ENCODE measurements at places on chromosomes 2 and 18.
A peak's percentile ranks its signal among the peaks of the same experiment; 100 is the strongest.

DNA sequence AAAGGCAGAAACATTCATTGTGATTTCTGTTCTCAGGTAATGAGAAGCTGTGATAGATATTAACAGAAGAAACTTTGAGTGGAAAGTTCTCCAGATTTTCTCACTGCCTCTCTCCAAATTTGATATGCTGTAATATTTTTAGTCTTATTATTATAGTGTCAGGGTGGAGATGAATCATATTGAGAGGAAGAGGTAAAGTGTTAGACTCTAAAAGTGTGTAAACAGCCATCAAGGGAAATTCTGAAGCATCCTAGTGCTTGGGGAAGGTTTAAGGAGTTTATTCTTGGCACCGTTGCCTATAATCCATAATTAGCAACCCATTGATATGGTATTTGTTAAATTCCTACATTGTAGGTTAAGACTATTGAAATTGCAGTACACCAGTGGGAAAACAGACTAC lies 104.7 kb upstream of the NABP1 start:
- no peak for DNase-seq

- DNase-seq = no peak
Measured at GRCh38 chr2:201258666-201259615, 1.4 kb upstream of the CASP8 start.

DNA sequence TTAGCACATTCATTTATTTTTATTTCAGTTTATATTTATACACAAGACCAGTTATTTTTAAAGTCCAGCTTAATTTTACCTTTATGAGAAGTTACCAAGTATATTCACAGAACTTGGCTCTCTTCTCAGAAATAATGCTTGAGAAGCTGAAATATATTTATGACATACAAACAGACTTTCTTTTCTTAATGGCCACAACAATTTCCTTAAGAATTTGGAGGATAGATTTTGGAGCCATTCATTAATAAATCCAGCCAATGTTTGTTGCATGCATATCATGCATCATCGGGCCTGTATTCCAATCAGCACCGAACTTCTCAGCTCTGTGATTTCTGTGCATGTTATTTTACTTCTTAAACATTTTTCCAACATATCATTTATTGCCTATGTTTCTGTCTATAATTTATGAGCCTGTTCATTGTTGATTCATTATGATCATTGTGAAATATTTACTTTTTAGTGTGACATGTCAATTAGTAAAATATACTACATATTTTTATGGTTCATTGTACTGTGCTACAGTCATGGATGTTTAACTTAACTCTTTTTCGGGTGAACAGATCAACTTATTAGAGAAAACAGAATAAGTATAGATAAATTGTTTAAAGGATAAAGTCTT lies 3.5 kb downstream of the GULP1 start:
- no peak for DNase-seq

GRCh38 chr18:65725251-65726050 lies 25.4 kb upstream of the CDH7 start:
- DNase-seq = no peak

DNA sequence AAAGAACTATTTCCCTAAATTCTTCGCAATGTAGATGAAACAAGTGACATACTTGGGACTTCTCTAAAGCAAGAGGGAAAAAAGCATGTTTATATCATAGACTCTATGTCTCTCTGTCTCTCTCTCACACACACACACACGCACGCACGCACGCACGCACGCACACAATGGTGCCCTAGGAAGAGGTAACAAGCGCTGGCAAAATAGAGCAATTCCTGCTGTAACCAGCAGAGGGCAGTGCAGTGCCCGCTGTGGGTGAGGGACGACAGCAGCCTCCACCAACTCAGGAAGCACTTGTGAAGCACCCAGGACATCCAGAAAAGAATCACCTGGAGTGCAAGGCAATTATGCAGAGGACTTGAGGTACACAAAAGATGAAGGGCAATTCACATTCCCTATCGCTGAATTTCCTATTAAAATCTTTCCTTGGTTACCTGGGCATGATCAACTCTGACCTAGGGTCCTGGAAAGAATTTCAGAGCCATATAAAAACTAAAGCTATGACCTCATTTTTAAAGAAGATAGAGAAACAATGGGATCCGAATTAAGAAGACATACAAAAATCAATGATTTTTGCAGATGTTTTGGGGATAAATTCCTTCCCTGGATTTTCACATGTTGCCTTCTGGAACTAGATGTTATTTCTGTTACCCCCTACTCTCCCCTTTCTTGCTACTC lies 166.4 kb downstream of the PDE11A start:
- DNase-seq = peak; percentile 3

- DNase-seq = no peak
Measured at GRCh38 chr2:166376488-166376828, 714 bp upstream of the SCN9A start.

DNA sequence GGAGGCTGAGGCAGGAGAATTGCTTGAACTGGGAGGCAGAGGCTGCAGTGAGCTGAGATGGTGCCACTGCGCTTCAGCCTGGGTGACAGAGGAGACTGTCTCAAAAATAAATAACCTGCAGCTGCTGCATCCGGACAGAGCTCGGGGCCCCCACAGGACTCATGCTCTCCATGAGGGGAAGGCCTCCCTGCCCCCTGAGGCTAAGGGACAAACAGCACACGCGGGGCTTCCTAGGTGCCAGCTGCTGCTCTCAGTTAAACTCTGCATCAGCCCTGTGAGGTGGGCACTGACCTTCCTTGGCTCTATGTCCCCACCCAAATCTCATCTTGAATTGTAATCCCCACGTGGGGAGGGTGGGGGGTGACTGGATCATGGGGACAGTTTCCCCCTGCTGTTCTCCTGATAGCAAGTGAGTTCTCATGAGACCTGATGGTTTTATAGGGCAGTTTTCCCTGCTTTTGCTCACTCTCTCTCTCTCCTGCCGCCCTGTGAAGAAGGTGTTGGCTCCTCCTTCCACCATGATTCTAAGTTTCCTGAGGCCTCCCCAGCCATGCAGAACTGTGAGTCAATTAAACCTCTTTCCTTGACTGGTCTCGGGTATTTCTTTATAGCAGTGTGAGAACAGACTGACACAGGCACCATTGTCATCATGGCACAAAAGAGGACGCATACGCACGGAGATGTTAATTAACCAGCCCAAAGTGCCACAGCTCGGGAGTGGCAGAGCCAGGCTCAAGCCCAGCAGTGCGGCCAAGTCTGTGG lies 49.9 kb upstream of the TAF1B start:
- no peak for DNase-seq

DNA sequence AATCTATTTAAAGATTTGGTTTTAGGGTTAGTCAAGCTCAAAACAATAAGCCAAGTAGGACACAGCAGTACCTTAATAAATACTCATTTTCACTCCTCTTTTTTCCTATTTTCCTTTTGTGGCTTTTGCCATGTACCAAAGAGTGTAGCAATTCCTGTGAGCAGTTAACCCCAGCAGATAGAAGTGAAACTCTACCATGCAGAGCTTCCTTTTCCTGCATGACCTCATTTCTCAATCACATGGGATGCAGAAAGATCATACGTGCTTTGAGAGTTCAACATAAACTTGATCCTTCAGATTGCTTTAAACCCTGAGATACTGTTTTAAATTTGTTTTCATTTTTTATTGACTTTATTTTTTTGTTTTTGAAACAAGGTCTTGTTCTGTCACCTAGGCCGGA lies 99.1 kb upstream of the ARHGAP15 start:
- DNase-seq = no peak

GRCh38 chr2:30491225-30491624 lies 44.2 kb downstream of the LCLAT1 start:
- DNase-seq = no peak

- no peak for DNase-seq
Measured at GRCh38 chr2:147888680-147889079, 43.9 kb downstream of the ACVR2A start.

DNA sequence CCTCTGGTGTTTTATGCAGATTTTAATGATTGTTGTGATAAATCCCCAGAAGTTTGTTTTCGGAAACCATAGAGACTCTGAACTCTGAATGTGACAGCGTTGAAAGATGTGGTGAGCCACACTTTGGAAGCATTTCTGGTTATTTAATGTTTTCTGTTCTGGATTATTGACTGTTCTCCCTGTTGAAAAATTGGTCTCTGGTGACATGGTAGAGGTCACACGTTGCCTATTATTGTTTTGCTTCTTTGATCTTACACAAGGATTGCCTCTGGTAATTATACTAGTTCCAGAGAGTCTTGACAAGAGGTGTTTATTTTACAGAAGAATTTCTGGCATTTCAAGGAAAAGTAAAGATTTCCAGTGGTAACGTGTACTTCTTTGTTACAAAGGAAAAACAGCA lies 127.1 kb downstream of the GREB1L start:
- no peak for DNase-seq

DNA sequence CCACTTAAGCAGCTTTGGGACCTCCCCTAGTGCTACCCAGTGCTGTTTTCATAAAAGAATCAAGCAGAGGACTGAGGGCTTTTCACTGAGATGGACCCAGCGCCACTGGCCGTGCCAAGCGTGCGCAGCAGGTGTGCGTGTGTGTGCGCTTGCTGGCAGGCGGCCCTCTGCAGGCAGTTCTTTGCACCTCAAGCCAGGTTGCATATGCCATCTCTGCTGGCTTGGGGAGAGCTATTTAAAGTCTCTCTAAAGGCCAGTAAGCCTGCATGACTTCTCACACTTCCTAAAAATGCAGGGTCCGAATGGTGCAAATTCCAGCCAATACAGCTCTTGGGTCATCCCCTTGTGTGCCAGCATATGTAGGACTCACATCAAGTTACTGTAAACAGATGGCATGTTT lies 255.5 kb downstream of the RNF152 start:
- no peak for DNase-seq

DNA sequence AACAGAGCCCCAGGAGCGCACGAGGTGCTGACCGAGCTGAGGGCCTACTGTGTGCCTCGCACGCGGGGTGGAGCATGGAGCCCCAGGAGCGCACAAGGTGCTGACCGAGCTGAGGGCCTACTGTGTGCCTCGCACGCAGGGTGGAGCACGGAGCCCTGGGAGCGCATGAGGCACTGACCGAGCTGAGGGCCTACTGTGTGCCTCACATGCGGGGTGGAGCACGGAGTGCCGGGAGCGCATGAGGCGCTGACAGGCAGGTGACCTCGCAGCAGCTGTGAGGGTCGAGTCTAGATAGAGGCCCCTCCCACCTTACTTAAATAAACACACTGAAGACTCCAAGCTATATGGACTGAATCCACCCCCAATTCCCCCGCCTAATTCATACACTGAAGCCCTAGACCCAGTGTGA lies 60.3 kb downstream of the EIPR1 start:
- no peak for DNase-seq

DNA sequence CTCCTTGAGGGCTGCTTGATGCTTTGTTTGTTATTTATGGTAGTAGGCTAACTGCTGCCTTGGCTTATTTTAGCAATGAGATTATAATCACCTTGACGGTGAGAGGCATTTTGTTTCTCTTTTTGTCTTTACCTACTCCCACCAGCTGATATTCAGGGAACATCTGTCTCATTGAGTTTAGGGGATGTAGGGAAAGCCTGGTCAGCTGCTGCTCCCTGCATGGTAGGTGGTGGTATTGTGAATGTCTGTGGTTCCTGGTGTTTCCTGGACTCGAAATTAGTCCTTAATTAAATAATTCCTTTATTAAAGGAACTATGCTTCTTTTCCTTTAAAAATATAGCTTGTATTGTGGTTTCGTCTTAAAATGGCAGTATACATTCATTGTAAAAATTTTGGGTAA lies 77.8 kb downstream of the ADAM23 start:
- DNase-seq = no peak

DNA sequence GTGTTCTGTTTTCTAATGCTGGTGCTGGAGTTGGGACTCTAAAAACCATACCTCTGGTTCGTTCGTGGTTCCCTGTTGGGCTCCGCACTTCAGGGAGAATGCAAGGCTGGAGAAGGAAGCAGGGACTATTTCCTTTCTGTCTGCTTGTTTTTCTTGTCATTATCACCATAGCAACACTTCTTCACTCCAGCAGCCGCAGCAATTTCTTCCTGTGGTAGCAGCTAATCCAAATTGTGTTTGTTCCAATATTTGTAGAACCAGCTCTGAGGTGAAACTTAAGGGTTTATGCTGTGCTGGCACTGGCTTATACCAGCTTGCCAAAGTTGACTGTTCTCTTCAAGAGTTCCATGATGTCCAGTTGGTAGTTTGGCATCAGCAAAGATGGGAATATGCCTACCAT lies 301.4 kb upstream of the SYT4 start:
- DNase-seq = no peak

DNA sequence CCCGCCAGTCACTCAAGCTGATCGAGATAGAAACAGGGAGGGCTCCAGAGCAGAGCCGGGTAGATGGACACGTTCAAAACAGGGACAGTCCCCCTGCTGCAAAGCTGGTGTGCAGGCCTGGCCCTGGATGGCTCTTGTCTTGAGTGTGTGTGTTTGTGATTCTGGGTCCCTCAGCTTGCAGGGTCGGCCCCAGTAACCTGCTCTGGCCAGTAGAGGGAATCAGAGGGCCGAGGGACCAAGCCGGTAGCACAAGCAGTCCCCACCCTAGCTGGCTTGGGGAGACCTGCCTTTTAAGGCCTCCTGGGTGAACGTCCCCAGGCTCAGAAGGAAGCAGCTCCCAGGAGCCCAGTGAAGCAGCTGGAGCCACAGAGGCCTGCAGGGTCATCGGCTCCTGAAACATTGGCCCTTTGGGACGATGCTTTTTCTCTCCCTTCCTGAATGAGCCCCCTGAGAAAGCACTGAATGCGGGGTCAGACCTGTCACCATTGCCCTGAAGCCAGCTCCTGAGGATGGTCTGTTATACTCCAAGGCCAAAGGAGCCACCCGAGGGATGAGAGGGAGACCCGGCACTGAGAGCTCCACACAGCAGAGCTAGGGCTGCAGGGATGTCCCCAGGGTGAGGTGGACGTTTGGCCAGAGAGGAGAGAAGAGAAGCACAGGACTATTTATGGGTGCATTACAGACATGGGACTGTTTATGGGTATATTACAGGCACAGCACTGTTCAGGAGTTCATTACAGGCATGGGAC lies 15.4 kb upstream of the MLPH start:
- DNase-seq = no peak

- DNase-seq = no peak
Measured at GRCh38 chr2:41527525-41528323, 520.1 kb upstream of the PKDCC start.

- no peak for DNase-seq
Measured at GRCh38 chr2:43138441-43138840, 88.0 kb downstream of the ZFP36L2 start.

DNA sequence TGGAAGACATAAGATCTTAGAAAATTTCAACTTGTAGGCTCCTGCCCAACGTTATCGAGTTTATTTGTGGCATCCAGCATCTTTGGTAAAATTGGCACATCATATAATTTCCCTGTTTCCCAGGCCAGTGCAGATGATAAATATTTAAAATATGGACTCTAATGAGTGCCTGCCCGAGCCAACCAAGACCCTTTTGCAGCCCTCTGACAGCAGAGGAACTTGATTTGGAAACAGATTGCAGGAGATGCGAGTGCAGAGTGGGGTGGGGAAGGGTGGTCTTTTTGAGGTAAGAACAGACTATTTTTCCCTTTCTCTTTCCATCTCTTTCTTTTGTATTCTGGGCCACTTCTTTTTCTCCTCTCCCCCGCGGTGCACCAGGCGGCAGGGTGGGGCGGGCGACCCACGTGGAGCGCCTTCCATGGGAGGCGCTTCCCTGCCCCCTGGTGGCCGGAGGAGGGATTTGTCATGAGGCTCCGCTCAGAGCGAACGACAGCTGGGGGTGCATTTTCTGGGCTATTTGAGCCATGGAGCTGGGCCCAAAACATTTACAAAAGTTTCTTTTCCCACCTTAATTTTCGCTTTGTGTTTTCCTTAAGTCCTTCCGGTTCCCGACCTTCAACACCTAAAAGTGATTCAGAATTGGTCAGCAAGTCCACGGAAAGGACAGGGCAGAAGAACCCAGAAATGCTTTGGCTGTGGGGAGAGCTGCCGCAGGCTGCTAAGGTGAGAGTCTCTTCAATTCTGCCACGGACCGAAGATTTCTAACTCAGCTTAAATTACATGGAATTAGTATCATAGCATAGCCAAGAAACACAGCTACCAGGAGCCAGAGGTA lies 32.7 kb downstream of the LPIN1 start:
- peak; percentile 83 for DNase-seq
